ENCODE measurements at places on chromosomes 1 and 21.

DNA sequence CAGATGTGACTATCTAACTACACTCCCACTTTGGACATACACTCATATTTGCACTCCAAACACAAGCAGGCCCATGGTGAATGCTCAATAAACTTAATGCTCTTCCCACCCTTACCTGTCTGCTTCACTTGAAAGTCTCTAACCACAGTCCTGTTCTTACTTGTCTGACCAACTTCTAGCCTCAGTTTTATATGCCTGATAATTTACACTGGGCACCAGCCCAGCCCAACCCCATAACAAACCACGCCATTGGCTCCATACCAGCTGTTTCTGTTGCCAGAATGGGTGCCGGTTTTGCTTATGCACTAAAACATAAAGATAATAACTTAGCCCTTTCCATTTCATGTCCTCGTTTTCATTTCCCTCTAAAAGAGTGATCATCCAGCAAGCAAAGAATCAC, 395.4 kb downstream of the NTNG1 start:
- no peak for DNase-seq

GRCh38 chr1:15945011-15945831, 30.7 kb downstream of the ZBTB17 start:
- DNase-seq = no peak

DNA sequence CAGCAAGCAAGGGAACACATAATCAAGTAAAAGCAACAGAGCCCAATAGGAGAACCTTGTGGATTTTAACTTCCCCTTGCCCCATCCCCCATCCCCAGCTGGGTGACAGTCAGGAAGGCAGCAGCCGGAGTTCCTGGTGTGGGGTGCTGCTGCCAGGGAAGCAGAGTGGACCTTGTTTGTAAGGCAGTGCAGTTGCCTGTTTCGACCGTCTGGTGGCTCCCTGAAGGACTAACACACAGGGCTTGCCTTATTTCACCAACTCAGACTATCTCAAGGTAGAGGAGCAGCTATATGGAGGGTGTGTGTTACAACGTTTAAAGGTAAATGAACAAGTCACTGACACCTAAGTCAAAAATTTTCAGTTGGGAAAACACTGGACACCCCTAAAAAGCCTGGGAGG, 6.6 kb downstream of the KRTAP10-8 start:
- DNase-seq = peak; percentile 58

- DNase-seq = no peak
Observed at GRCh38 chr1:178461104-178461503, 35.7 kb downstream of the CLEC20A start.

GRCh38 chr1:55170426-55170825, 44.7 kb downstream of the USP24 start:
- DNase-seq = no peak

- no peak for DNase-seq
Observed at GRCh38 chr1:111552587-111552986, 49.2 kb upstream of the ADORA3 start.

GRCh38 chr1:88595355-88596002, 88.6 kb upstream of the PKN2 start:
- DNase-seq = no peak

GRCh38 chr1:167171286-167171929, 49.3 kb upstream of the POU2F1 start:
- no peak for DNase-seq

GRCh38 chr1:198699167-198700015, 60.6 kb downstream of the PTPRC start:
- peak; percentile 84 for DNase-seq

DNA sequence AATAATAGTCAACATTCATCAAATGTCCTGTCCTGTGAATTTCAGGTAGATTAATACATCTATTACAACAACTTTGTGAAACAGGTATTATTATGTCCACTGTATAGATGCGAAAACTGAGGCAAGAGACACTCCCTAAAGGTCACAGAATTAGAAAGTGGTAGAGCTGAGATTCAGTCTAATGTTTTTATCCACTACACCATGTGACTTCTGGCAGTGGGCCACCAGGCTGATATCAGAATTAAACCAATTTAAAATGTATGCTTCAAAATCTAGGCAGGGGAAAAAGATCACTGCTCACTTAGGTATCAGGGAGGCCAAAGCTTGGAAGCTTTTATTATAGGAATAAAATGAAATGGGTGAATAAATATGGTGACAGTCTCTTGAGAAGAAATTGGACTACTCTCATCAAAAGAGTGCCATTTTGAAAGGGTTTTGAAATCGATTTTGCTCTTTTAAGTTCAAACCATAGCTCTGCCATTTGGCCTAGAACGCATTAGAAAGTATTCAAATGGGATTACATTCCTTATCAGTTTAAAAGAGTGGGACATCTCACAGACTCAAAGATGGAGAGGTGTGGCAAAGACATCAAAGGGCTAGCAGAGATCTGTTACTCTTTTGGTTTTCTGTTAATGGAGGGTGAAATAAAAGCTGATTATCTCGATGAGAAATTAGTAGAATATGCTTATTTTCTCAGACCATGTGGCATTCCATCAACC, 1.9 kb downstream of the DDAH1 start:
- no peak for DNase-seq

DNA sequence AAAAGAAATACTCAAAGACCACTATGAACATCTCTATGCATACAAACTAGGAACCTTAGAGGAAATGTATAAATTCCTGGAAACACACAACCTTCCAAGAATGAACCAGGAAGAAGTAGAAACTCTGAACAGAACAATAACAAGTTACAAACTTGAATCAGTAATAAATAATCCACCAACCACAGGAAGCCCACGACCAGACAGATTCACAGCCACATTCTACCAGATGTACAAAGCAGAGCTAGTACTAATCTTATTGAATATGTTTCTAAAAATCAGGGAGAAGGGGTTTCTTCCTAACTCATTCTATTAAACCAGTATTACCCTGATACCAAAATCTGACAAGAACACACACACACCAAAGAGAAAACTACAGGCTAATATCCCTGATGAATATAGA, 263.8 kb downstream of the NCAM2 start:
- no peak for DNase-seq

DNA sequence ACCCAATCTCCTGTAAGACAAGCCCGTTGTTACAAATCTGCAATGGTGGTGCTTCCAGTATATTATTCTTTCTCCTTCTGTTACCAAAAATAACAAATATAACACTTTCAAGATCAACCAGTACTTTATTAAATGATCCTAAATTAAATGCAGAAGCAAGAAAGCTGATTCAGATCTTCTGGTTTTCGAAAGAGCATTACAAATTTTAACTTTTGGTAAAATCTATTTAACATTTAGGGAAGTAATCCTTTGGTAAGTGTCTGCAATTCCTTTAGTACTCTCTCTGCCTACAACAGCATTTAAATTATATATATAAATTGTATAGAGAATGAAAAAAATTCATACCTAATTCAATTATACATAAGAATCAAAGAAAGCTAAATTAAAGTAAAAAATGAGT, 198.6 kb upstream of the HMCN1 start:
- DNase-seq = no peak

DNA sequence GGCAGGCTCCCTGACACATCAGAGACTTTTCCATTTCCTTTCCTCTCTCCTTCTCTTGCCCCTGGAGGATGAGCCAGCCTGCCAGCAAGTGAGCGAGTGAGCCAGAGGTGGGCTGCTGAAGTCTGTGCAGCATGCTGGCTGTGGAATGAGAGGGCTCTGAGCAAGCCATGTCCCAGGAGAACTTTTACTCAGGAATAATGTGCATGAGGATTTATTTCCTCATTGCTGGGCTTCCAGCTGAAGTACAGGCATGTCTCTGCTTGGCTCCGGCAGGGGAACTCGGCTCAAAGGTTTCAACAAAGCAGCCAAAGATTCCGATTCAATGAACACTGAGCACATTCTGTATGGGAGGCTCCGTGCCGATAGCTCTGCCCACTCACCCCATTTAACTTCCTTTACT, 43.7 kb downstream of the UBIAD1 start:
- DNase-seq = no peak

- no peak for DNase-seq
Observed at GRCh38 chr1:6441586-6441985, 17.0 kb downstream of the ESPN start.

DNA sequence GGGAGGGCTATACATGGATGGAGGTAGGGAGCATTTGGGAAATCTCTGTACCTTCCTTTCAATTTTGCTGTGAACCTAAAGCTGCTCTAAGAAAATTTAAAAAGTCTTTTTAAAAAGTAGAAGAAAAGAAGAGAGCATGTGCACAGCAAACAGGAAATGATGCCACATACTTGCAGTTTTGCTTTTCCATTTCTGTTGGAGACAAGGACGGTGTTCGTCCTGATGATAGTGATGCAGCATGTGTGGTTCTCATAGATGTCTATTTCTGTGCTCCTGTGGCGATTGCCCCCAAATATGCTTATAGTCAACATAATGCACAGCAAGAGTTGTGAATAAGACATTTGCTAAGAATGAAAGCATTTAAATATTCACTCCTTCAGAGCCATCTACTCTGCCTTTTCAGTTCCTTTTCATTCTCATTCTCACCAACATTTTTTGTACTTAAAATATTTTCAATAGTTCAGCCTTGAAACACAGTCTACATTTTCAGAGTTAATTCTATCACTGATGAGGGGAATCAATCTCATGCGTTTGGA, 66.6 kb downstream of the LRRC8C start:
- DNase-seq = no peak

- DNase-seq = no peak
Observed at GRCh38 chr21:36741506-36741905, 42.6 kb downstream of the SIM2 start.

DNA sequence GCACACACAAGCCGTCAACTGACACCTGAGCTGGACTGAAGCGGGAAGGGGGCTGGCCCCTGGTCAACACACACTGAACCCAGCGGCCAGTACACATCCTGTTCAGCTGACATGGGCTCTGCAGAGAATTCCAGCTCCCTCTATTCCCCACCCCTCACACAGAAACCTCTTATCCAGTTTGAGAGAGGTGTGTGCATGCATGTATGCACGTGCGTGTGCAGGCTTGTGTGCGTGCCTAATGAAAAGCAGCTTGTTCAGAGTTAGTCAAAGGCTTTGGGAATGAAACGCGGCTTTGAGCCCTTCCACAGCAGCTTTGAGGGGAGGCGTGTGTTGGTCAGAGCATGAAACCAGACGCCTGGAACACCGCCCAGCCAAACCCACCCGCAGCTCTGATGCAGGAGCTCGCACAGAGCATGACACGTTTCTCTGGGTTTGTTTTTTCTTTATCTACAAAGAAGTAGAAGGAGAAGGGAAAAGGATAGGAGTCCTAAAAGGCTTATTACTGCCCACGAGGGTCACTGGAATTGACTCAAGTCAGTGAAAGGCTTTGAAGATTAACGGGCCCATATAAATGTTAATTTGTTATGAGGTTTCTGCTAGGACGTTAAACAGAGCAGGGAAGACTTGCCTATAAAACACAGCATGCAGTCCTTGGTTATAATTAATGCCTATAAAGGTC, 184.2 kb downstream of the ETS2 start:
- no peak for DNase-seq

DNA sequence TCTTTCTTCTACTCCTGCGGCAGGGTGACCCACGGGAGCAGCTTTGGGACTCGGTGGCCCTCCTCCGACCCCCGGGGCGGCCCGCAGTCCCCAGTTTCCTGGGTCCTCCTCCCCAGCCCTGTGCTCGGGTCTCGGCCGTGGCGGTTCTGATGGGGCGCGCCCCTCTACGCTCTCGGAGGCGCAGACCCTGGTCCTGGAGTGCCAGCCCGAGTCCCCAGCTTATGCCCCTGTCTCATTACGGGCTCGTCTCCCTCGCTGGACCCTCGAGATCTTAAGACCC, 430 bp downstream of the BTG2 start:
- DNase-seq = no peak

GRCh38 chr1:244211559-244211944, 160.5 kb downstream of the ZBTB18 start:
- no peak for DNase-seq

DNA sequence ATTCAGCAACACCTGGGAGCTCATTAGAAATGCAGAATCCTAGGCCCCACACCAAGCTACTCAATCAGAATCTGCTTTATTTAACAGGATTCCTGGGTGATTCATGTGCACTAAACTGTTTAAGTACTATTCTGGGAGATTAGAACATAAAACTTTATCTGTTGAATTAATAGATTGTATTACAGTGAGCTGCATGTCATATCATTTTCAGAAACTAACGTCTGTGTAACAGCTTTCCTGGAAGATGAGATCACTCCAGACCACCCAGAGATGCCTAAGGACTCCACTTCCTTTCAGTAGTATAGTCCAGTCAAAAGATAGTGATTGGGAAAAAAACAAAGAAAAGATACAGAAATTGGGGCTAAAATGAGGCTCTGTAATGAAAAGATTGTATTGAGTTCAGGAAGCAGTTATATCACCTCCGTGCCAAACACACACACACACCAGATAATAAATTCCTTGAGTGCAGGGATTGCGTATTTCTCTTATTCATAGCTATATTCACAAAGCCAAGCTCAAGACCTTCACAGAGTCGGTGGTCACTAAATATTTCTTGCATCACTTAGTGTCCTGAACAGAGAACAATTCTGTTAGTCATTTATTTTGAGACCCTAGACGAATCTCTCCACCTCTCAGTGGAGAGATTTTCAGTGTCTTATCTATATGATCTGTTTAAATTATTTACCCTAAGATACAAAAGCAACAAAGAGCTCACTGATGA, 178.2 kb downstream of the DSCAM start:
- DNase-seq = no peak

GRCh38 chr1:111672331-111672730, 52.7 kb downstream of the RAP1A start:
- no peak for DNase-seq

DNA sequence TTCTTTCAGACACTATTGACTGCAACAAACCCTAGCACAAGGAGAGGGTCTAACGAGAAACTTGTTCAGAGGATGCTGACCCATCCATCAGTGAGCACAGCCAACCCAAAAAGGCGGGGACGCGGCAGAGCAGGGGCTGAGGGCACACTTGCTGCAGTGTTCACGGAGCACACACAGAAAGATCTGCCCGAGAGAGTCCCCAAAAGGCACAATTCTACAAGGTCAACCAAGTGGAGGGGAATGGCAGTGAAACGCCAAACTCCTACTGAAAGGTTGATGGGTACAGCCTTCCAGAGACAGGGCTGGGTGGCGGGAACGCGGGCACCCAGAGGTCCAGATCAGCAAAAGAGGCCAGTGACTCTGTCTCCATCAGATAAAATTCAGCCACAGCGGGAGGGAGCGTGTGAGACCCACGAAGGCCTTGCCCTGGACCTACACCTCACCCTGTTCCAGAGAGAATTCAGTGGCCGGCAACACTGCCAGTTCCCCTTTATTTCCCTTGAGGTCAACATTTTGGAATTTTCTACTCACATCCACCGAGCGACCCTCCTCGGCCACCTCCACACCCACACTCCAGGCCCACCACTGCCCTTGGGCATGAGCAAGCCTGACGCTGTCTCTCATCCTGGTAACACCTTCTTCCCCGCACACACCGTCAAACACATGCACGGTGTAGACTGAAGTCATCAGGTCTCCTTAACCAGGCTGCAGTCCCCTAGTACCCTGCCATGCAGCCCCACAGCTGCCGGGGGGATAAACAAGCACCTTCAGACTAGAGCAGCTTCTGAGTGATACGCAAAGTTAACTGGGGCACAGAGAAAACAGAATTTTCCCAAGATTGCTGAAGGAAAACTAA, 5.5 kb downstream of the GNG4 start:
- DNase-seq = no peak

- DNase-seq = no peak
Observed at GRCh38 chr1:160827418-160827817, 31.4 kb downstream of the LY9 start.

GRCh38 chr1:119159111-119159510, 18.7 kb upstream of the WARS2 start:
- no peak for DNase-seq

GRCh38 chr1:85465099-85465785, at the start of gene DDAH1:
Gene DDAH1, minus strand, starts transcription at chr1:85465159. Its CDS starts 114 bp downstream, at chr1:85465045.
- peak; percentile 69 for DNase-seq

Measured in WERI-Rb-1 (cell line).